ENCODE measurements at places on chromosomes 6 and 20.

DNA sequence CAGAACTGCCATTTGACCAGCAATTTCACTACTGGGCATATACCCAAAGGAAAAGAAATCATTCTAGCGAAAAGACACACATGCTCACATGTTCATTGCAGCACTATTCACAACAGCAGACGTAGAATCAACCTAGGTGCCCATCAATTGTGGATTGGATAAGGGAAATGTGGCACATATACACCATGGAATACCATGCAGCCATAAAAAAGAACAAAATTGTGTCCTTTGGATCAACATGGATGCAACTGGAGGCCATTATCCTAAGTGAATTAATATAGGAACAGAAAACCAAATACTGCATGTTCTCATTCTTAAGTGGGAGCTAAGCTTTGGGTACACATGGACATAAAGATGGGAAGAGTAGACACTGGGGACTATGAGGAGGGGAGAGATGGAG, 16.1 kb downstream of the RAET1E start:
- DNase-seq = no peak

DNA sequence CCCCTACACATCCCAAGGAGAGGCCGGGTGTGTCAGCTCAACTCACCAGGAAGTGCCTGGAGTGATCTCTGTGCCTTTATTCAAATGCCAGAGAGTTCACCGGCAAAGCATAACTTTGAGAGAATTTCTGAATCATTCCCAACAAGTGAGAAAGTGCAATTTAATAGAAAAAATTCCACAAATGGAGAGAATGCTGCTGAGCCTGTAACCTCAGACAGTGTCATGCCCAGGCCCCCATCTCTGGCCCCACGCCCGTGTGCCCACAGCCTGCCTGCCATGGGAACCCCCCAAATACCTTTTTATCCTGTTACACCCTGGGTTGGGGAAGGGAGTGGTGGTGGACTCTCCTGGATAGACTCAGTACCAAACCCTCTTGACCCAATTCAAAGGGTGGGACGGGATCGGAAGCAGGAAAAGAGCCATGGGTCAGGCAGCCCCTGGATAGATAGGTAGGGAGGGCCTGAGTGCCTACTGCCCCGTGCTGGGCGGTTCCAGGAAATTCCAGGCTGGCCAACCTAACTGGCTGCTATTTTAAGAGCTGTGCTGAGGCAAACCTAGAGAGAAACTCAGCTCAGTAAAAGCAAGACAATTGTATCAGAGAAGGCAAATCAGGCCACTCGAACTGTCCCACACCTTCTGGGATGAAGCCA, 179.0 kb upstream of the FOXA2 start:
- DNase-seq = peak; percentile 78

- DNase-seq = no peak
Observed at GRCh38 chr6:101226677-101227135, 166.8 kb upstream of the GRIK2 start.

DNA sequence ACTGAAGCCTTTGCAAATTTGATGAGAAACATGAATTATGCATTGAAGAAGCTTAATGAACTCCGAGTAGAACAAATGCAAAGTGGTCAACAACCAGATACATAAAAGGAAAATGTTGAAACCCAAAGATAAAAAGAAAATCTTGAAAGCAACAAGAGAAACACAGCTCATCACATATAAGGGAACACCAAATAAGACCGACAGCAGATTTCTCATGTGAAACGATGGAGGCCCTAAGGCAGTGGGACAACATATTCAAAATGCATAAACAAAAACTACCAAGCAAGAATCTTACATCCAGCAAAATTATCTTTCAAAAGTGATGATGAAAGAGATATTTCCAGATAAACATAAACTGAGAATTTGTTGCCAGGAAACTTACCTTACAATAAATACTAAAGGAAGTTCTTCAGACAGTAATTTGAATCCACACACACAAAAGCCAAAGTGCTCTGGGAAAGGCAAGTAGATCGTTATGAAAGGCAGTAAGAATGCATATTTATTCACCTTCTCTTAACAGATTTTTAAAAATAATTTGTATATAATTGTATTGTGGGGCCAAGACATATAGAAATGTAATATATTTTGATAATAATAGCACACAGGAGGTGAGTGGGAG, 22.5 kb downstream of the SLC52A3 start:
- DNase-seq = no peak

DNA sequence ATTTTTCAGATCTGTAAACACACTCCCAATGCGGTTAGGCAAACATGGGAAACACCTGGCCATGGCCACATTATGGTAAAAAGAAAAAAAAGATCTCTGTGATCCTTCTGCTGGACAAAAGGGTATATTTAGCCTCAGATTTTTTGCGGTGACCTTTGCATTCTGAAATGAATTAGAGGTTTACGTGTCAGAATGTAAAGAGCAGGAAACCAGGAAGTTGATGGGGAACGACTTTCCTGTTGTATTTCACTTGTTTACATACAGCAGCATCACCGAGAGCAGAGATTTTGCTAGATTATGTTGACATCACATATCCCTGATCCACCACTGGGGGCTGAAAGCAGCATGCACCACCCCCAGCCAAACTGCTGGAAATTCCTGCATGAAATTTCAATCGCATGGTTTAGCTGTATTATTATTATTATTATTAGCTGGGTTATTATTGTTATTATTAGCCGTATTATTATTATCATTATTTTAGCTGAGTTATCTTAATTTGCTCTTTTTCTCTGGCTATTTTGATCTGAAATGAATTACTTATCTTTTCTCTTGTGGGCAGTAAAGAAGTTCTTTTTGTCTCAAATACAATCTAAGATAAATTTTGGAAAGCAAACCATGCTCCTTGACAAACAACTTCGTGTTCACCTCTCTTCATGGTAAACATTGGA, 189.4 kb downstream of the ZFP64 start:
- no peak for DNase-seq

GRCh38 chr6:1869769-1870168, 260.1 kb downstream of the FOXC1 start:
- DNase-seq = no peak

- DNase-seq = no peak
Observed at GRCh38 chr6:142958343-142958742, 13.4 kb upstream of the HIVEP2 start.

- no peak for DNase-seq
Observed at GRCh38 chr6:26030716-26031115, 56.5 kb upstream of the HFE start.

GRCh38 chr6:12051861-12052368, 39.8 kb downstream of the HIVEP1 start:
- DNase-seq = no peak

DNA sequence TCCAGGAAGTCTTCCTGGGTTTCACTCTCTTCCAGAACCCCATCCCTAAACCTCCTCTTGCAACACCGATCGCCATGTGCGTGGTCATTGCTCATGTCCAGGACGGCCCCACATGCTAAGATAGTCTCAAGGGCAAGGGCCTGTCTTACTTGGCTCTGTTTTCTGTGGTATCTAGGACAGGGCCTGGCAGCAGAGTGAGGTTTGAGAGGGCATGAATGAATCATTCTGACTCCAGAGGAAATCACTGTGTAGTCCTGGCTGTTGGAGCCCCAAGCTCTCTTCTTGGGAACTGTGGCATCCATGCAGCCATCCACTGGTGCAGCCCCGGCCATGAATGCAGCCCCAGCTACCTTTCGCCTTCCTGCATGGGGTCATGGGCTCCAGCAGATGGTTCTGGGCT, 12.4 kb downstream of the SIRPA start:
- DNase-seq = peak; percentile 84

GRCh38 chr6:97392735-97393134, 109.7 kb upstream of the MMS22L start:
- DNase-seq = no peak

DNA sequence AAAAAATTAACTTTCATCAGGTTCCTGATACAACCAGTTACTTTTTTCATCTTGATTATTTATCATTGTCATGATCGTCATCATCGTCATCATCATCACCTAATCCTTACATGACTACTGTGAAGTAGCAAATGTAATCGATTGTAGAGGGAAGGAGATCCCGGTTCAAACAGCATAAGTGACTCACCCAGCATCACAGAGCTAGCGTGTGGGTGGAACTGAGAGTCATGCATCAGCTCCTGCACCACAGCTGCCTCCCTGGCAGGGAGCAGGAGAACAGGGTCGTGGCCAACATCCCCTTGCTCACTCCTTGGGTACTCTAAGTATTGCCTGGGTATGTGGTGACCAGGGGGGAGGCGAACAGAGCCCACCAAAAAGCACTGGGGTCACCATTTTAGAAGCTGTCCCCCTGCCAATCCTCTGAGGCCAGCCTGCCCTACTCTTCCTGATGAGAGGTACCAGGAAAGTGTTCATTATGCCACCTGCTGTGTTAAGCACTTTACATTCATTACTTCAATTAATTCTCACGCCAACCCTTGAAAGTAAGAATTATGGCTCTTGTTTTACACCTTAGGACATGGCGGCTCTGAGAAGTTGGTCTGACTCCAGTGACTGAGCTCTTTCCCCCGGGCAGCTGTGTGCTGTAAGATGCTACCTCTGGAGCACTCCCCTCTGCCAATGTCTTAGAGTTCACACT, 425.2 kb downstream of the CD83 start:
- peak; percentile 52 for DNase-seq

GRCh38 chr6:84103029-84103428, 69.5 kb downstream of the MRAP2 start:
- no peak for DNase-seq

DNA sequence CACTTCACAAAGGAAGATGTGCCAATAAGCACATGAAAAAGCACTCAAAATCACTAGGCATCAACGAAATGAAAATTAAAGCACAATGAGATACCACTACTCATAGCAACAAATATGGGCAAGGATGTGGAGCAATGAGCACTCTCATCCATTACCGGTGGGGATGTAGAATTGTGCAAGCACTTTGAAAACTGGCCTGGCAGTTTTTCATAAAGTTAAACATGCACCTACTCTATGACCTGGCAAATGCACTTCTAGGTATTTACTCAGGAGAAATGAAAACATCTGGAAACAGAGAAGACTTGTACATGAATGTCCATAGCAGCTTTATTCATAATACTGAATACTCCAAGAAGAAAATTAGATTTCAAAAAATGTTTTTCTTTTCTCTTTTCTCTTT, 34.1 kb upstream of the TMEM14A start:
- no peak for DNase-seq

DNA sequence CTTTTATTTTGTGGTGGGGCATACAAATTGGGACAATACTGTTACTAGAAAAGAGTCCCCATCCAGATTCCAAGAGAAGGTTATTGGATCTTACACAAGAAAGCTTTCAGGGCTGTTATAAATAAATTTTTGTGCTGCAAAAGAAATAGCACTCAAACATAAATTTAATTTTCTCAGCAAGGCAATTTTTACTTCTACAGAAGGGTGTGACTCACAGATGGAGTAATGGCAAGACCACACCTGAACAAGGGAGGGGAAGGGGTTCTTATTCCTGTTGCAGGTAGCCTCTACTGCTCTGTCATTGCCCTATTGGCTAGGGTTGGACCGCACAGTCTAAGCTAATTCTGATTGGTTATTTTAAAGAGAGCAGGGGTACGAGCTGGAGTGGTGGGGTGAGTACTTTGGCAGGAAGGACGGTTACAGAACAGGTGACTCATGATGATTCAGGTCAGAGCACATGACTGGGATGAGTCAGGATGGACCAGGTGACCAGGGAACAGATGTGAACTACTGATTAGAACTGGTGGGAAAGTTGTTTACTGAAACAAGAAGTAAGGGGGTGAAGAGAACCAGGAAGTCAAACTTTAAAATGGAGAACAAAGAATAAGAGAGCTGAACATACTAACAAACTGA, 41.1 kb downstream of the CNR1 start:
- no peak for DNase-seq

- no peak for DNase-seq
Observed at GRCh38 chr6:136085370-136086115, 164.6 kb downstream of the MTFR2 start.

- no peak for DNase-seq
Observed at GRCh38 chr6:72850469-72850868, 228.6 kb downstream of the KCNQ5 start.

- no peak for DNase-seq
Observed at GRCh38 chr6:104750449-104750848, 109.3 kb downstream of the HACE1 start.

DNA sequence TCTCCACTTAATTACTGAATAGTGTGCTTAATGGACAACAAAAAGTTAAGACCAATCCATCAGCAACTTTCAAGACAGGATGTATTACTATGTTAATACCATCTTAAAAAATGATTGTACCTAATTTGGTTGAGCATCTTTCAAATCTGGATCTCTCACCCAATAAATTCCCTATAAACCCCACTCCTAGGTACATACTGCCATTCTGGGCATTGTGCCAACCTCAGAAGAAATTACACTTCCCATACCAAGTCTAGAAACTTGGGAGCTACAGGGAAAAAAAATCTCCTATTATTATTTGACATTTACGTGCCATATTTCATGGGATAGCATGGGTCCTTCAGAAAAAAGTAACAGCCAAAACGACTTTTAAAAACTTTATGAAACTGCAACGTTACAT, 5.1 kb downstream of the SYNCRIP start:
- no peak for DNase-seq

DNA sequence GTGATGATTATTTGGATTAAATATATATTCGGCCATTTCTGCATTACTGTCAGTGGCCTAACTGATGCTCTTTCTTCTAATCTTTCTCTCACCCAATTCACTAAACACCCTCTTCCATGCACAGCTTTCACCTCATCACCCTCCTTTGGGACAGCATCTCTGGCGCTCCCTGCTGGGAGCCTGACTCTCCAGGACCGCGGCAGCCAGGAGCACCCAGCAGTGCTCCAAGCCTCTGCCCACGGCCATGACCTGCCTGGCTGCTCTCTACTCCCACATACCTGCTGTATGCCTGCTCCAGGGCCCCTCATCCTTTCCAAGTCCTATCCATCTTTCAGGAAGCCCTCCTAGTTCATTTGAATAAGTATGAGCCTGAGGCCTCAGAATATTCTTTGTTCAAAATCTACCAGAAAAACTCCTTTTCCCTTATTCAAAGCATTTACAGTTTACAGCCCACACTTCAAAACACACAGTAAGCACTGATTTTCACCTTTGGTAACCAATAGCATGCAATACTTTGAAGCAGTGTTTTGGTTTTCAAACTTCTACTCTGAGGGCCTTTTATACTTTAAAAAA, 15.2 kb downstream of the CTCFL start:
- DNase-seq = no peak

Measured in RCC 7860 (cell line).